ENCODE measurements at places on chromosomes 3 and 15. TPM values are rescaled to one million over a fixed set of nuclear protein-coding genes. Genes with fewer than 3 reads are reported as not detected.

Gene FEZF2
- total RNA-seq, result not detected

Gene ADAMTSL3
- not detected for total RNA-seq

Gene CGGBP1
- 163 TPM for total RNA-seq

- H3K27me3 ChIP-seq, result peaks cover 6% of the 10 kb centered on the region
- no peak overlapping the region for H3K27ac ChIP-seq
- H3K4me3 ChIP-seq, result no peak overlapping the region
- no peak for DNase-seq
- no peaks in the 10 kb centered on the region for H3K4me1 ChIP-seq
Measured at GRCh38 chr3:107133891-107134290, 243.3 kb upstream of the CCDC54 start.

DNA sequence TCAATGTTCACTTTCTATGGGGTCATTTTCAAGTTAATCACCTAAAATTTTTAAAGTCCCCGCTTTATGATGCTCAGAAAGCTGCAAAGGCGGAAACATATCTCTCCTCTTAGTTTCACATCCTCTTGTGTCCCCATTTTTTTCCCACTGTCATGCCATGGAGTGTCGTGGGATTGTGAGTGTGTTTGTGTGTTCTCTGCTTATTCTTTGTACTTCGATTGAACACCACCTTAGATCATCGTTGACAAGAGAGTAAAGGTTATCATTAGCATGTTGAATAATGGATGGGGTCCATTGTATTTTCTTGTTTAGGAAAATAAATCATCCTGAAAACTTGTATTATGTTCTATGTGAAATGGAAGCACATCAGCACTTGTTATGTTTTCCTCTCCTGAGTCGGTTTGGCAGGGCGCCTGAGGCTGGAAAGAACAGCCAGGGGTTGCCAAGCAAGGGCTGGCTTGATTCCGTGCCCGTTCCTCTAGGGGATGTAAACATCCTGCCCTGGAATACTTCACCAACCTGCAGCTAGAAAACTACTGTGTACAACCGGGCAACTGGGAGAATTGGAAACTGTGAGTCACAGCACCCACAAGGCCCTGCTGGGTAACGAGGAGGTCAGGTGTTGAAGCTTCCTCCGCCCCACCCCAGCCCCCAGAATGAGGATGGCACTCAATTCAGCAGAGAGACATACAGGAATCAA lies 67.2 kb downstream of the EIF4E3 start:
- H3K4me1 ChIP-seq, result peaks cover 30% of the 10 kb centered on the region
- no peaks in the 10 kb centered on the region for H3K27me3 ChIP-seq
- no peaks in the 10 kb centered on the region for H3K36me3 ChIP-seq
- no peak overlapping the region for H3K27ac ChIP-seq

All from activated T-cell treated with anti-CD3 and anti-CD28 coated beads, Interleukin-2, amount 50 U/mL, for 72 hours (primary cell).